ENCODE measurements at places on chromosomes 6 and 20.

GRCh38 chr6:161135695-161136591, 137.9 kb downstream of the AGPAT4 start:
- no peak for DNase-seq

DNA sequence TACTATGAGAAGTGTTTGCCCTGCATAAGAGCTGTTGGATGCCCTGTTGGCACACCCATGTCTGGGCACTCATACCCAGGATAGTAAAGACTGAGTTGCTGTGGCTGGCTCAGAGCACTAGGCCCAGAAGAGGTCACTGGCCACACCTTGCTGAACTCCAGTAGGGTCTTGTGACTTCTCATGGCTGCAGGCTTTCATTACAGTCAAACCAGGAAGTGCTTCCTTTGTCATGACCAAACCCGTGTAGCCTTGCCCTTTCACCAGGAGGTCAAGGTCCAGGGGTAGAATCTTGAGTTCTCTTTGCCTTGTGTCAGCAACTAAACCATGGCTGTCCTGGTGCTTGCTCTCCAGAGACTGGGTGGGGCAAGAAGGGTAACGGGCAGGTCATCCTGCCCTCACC, 49.5 kb downstream of the CD164 start:
- no peak for DNase-seq

DNA sequence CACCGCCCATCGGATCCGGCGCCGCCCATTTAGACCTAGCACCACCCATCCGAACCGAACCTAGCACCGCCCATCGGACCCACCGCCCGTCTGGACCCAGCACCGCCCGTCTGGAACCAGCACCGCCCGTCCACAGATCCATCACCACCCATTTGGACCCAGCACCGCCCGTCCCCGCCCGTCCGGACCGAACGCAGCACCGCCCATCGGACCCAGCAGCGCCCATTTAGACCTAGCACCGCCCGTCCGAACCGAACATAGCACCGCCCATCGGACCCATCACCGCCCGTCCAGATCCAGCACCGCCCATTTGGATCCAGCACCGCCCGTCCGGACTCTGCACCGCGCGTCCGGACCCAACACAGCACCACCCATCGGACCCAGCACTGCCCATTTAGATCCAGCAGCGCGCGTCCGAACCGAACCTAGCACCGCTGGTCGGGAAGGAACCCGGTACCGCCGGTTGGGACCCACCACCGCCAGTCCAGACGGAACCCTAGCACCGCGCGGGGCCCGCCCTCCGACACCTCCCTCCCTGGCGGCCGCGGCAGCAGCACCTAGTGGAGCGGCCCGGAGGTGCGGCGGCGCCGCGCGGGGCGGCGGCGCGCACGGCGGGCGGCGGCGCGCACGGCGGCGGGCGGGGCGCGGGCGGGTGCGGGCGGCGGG, 348 bp upstream of the AFDN start:
- no peak for DNase-seq

- DNase-seq, result no peak
Observed at GRCh38 chr6:44920952-44921491, 407.1 kb upstream of the RUNX2 start.

- DNase-seq, result no peak
Observed at GRCh38 chr6:82703230-82703629, 339.6 kb downstream of the TPBG start.

DNA sequence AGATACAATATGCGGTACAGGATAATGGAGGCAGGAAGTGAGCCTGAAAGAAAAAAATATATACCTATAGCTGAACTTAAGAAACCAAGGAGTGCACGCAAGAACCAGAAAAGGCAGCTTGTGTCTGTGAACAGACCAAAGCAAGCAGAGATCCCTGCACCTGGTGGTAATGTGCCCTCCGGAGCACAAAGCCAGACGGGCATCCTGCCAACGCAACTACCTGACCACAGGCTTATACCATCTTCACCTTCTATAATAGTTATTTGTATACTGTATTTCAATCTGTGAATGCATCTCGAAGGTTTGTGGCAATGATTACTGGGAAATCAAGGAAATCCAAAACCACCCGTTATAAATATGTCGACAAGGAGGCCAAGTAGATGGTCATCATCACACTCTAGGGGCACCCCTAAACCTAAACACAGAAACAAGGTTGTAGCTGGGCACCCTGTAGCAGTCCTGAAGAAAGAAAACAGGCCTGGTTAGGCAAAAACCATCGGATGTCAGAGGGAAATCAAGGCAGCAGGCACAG, 801 bp downstream of the FBXL4 start:
- no peak for DNase-seq

DNA sequence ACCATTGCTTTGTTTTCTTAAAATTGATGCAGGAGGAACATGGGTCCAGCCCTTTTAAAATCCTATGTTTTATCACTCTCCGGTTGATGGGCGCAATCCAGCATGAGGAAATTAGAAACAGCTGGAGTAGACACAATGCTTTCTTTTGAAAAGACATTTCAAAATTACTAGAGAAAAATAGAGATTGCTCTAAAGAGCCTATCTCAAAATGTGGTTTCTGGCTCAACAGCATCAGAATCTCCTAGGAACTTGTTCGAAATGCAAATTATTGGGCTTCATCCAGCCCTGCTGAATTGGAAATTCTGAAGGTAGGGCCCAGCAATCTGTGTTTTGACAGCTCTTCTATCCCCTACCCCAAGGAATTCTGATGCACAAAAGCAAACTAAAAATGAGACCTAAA, 190.8 kb upstream of the BMP2 start:
- no peak for DNase-seq
